ENCODE measurements at places on chromosomes 4 and X.

- no peak for DNase-seq
These were observed 52.4 kb upstream of the TRIM2 start for GRCh38 chr4:153151535-153152455.

DNA sequence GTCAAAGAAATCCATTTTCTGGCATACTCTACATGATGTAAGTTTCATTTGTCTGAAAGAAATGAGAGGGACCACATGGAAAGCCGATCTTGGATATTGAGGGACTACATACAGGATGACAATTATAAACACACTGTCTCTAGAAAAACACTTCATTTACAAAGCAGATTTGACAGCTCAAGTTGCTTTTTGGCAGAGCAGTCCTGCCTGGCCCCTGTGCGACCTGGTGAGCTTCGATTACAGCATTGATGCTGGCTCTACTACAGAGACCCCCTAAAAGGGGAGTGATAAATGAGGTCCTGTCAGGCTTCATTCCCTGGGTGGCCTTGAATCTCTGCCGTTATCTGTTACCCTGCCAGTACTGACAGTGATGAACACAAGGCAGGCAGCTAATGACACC, 215.2 kb upstream of the NOCT start:
- DNase-seq: no peak

GRCh38 chr4:153432965-153433753, 33.0 kb upstream of the TMEM131L start:
- DNase-seq: peak; percentile 64

- DNase-seq: no peak
These were observed 1403.1 kb upstream of the TENM3 start for GRCh38 chr4:180840142-180840541.

- DNase-seq: no peak
These were observed 106.1 kb upstream of the TMEM150C start for GRCh38 chr4:82667761-82668480.

DNA sequence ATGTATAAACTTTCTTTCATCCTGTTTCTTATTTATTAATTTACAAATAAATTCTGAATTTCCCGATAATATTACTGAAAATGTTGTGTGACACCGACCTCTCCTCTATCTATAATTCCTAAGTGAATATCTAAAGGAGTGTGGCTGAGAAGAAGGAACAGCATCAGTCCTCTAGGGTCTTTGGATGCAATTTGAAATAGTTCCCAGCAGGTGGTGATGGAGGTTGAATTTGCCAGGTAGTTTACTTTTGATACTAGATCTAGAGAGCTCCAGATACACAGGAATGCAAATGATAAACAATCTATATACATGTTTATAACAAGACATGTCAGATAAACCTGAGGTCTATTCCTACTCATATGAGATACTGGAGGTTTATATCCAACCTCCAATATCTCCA, 305.4 kb downstream of the PCDH18 start:
- DNase-seq: no peak

- no peak for DNase-seq
These were observed 71.1 kb downstream of the CRMP1 start for GRCh38 chr4:5821665-5822358.

DNA sequence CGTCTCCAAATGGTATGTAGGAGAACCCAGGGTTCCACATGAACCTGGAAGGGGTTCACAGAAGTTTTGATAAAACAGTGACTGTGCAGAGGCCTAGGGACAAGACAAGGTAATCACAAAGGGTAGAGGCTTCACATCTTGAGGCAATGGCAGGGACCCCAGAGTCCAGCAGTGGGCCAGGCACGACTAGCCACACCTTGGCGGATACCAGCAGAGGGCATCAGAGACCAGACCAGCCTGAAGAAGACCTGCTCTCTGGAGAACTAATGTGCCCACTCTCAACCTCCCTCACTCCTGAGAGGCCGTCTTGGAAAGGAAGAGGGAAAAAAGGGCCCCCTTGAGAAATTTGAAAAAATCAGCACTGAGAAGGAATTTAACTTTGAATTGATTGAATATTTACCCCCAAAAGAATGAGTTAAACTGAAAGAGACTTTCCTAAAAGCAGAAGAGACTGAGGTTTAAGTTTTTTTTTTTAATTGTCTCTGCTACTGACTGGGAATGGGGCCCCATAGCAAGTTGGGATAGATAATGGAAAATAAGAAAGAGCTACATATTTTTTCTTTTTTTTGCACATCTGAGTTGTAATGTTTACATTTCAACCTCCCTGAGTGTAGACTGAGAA, 243.8 kb upstream of the JADE1 start:
- DNase-seq: peak; percentile 41

GRCh38 chrX:7698248-7698647, 144.7 kb upstream of the VCX start:
- no peak for DNase-seq

DNA sequence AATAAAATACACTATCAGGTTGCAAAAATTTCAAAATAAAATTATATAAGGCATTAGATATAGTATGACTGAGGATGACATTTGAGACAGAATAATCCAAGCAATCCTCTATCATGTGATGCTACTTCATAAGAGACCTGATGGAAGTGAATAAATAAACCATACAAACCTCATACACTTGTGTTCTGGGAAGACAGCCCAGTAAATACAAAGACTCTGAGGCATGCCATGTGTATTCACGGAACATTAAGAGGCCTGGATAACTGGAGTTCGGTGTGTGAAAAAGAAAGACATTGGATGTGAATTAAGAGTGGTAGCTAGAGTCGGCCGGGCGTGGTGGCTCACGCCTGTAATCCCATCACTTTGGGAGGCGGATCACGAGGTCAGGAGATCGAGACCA, 364.2 kb downstream of the ADAM29 start:
- no peak for DNase-seq

- no peak for DNase-seq
These were observed 520.4 kb downstream of the NLGN4X start for GRCh38 chrX:5708251-5708650.

DNA sequence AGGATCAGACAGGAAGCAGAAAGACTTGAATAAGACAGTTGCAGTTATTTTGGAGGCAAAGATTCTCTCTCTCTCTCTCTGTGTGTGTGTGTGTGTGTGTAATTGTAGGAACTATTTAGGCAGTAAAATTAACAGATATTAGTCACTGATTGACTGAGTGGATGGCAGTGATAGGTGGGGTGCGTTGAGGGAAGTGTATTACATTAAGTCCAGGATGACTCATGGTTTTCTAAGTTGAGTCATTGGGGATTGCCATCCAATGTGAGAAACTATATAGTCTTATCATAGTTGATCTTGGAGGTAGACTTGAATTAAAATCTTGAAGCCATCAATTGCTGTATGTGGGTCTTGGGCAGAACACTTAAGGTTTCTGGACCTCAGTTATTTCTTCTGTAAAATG, 75.4 kb downstream of the AR start:
- DNase-seq: no peak

GRCh38 chrX:124087000-124087746, 125.7 kb downstream of the STAG2 start:
- DNase-seq: no peak

GRCh38 chr4:156336511-156336910, 382.8 kb upstream of the CTSO start:
- no peak for DNase-seq

- no peak for DNase-seq
These were observed 2.1 kb upstream of the LEF1 start for GRCh38 chr4:108170631-108171338.

DNA sequence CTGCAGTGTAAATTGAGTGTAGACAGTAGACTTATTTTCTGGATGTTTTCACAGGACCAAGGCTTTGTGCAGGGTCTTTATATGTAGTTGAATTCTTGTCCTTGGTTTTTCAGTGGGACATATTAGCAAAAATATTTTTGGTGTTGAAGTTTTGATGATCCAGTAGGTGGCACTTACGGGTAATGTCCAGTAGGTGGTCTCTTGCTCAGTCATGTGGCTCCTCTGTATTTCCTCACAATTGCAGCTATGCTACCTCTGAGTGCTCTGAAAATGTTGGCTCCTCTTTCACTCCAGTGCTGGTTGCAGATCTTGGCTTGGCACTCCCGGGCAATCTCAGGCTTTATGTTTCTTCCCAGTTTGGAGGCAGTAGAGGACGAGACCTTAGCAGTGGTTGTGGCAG, 419.8 kb upstream of the AMOT start:
- no peak for DNase-seq

DNA sequence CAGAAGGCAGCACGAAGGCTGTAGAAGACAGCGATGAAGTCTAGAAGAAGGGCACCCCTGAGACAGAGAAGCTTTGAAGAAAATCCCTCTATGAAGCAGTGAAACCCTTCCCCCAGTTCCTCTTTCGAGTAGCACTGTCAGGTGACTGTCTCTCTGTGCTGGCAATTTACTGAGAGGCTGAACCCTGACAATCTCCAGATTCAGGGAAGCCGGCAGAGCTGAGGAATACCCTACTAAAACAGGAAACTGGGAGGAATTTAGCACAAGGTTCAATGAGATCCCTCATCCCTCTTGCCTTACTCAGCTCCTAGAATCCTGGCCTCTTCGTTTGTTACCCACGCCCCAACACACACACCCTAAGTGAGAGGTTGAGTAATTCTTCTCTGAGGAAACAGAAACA, 239.7 kb upstream of the NOCT start:
- DNase-seq: no peak

GRCh38 chrX:29143356-29143755, 556.1 kb downstream of the IL1RAPL1 start:
- DNase-seq: no peak
